Activated CD4-positive, alpha-beta T cell treated with anti-CD3 and anti-CD28 coated beads, Interleukin-2, Interleukin-6, amounts not matched to agents 100 ng/mL and 50 ng/mL, durations not matched to agents 16 hours and 8 hours (primary cell): ENCODE measurements at places on chromosomes 11 and 22.
A peak's percentile ranks its signal among the peaks of the same experiment; 100 is the strongest.

DNA sequence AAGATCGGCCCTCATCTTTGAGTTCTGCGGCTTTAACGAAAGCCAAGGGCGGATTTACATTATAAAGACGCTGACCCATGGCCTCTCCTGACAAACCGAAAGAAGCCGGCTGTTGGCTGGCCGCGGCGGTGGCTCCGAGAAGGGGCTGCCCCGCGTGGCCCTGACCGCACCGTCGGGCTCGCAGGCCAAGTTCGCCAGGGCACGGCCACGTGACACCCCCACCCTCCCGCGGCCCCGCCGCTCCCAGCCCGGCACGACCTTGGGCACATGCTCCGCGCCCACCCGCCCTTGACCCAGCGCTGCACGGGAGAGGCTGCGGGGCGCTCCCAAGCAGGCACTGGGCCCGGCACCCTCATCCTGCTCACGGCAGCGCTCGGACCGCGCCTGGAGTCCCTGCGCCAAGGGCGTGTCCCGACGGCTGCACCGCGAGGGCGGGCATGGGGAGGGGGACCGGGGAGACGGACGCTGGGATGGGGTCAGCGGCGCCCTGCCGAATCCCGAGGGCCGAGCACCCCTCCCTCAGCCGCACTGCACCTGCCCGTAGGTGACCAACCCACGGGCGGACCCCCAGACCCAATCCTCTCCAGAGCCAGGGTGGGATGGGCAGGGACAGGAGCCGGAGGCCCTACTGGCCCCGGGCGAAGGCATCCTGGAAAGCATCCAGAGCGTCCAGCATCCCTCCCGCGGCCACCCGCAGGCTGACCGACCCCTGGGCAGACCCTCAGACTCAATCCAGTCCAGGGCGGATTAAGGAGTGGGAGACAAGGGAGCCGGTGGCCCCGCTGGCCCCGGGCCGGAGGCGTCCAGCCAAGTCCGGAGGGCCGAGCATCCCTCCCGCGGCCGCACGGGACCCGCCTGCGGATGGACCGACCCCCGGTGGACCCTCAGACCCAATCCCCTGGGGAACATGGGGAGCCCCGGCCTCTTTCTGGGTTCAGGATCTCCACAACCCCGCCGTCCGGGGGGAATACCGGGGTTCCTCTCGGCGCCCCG, 759 bp downstream of the CPT1A start:
- DNase-seq, result peak; percentile 40

DNA sequence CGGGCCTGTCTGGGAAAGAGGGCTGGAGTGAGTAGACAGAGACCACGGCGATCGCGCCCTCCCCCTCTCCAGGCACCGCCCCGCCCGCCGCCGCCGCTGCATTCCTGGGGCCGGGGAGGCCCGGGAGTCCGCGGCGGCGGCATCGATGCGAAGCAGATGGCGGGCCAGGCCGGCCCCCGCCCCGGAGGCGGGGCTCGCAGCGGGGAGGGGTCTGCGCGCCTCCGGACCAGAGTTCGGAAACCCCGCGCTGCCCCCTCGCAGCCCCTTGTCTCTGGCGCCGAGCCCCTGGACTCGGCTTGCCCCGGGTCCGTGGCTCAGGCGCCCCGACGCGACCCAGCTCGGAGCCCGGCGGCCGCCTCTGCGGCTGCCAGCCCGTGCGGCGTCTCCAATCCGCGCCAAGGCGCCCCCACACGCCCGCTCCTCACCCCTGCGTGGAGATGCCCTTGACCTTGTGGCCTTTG, 1.3 kb downstream of the SCARF2 start:
- DNase-seq, result no peak

DNA sequence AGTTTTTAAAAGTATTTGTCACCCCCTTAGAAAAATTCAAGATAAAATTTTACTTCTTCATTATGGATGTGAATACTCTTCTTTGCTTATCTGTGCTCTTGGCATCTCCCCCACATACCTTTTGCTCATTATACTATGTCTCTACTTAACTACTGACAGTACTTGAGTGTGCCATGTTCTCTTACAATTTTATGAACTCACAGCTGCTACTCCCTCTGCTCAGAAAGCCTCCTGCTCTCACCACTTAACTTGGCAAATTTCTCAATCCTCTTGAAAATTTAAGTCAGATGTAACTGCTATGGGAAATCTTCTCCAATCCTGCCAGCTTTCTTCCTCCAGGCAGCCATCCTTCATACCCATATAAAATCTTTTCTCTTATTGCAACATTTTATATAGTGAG, 163.4 kb downstream of the CNTN5 start:
- DNase-seq, result no peak

DNA sequence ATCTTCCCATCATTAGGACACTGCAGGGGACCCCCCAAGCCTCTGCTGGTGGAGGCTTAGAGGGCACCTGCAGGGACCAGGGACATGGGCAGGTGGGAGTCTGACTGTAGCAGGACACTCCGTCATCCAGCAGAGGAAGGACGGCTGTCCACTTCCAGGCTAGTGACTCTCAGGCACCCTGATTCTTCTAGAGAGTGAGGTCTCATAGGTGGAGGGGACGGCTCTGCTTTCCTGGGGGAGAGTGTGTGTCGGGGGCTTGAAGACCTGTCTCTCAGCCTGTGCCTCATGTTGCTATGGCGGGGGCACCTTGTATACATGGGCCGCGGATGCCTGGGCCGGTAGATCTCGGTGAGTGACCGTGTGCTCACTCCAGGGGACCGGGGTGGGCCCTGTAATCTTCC, 1116.6 kb downstream of the BRD1 start:
- DNase-seq, result no peak

GRCh38 chr22:22351366-22351765, 106.8 kb downstream of the VPREB1 start:
- DNase-seq, result no peak

- no peak for DNase-seq
These were observed 31.3 kb upstream of the DGKZ start for GRCh38 chr11:46315783-46316563.

DNA sequence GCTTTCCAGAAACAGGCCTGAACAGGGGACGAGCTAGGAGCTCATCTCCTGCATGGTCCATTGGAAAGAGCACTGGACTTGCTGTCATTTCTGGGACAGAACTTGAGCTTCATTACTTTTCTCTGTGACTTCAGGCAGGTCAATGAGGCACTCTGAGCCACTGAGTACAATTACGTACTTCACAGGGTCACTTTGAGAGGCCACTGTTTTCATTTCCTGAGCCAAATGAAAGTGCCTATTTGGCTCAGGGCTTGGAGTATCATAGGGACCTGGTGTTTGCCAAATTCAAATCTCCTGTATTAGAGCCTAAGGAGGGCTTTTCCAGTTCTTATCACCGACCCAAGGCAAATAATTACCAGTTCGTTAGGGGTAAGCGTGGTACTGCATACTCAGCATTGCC, 319.3 kb downstream of the CADM1 start:
- no peak for DNase-seq

DNA sequence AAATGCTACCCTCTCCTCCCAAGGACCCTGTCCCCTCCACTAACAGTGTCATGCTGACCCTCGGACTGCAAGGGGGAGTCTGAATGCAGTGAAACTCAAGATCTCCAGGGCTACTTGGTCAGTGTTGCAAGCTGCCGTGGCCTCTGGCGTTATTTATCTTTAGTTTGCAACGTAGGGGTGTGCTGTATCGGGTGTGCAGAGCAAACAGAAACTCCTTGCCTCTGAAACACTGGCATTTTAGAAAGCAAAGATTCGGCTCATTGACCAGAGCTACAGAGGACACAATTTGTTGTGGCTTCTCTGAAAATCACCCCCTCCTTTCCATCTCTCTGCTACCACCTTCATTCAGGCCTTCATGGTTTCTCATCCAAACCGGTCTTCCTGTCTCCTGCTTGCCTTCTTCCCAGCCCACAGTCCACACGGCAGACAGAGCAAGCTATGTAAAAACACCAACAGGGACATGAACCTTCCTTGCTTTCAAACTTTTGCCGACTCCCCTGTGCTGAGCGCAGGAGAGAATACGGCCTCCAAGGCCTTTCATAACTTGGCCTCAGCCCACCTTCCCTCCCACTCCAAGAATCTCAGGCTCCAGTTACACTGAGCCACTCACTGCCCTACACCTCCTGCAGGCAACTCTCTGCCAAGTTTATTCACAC, 14.9 kb downstream of the FZD4 start:
- no peak for DNase-seq

GRCh38 chr22:45223304-45224117, 17.2 kb downstream of the KIAA0930 start:
- no peak for DNase-seq

DNA sequence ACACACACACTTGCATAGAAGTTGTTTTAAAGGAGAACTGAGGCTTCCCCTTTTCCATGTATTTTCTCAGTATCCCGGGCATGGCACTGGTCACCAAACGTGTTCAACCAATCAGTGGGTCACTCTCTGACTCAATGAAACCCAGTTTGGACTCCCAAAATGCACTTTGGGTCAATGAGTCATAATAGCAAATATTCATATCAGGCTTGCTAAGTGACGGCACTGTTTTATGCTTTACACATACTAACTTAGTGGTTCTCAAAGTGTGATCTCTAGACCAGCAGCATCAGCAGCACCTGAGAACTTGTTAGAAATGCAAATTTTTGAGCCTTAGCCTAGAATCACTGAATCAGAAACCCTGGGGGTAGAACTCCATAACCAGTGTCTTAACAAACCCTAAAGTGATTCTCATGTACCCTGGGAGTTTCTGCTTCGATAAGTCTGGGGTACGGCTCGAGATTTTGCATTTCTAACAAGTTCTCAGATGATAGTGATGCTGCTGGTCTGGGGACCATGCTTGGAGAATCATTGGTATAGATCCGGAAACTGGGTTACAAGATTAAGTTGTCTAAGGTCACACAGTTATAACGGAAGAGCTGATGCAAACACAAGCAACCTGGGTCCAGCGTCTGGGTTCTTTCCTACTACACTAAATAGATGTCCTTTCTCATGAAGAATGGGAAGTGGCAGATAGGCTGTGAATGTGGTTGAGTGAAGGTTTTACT, 35.6 kb downstream of the ETS1 start:
- peak; percentile 88 for DNase-seq

- no peak for DNase-seq
These were observed 541 bp downstream of the HORMAD2 start for GRCh38 chr22:30080805-30081204.

- DNase-seq, result no peak
These were observed 666.0 kb upstream of the RAG2 start for GRCh38 chr11:37264060-37264459.

- no peak for DNase-seq
These were observed 138.8 kb downstream of the LRRC4C start for GRCh38 chr11:41320653-41321052.

DNA sequence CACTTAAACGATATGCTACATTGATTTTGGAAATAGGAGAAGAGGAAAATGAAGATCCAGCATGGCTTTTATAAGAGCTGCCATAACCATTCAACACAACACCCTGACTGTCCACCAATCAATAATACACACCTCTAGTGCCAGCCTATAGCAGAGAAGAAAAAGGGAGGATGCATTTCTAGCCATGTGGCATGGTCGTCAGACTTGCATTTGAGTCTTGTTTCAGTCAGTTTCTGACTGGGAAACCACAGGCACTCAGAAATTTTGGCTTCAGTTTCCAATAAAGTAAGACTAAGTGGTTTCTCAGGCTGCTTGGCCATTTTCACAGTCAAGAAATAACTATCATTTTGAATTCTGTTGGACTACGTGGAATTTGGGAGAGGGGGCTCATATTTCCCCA, 523.5 kb upstream of the LRRC4C start:
- no peak for DNase-seq

DNA sequence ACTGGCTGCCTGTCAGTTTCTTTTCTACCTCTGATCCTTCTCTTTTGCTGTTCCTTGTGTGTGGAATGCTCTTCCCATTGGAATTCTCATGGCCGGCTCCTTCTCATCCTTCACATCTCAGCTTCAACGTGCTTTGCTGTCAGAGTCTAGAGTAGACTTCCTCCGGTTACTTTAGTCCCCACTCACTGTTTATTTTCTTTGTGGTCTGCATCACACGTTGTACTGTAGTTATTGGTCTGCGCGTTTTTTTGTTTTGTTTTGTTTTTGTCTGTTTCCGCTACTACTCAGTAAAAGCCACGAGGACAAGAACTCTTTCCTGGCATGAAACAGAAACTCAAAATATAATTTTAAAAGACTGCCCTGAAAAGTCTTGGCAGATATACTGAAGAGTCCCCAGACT, 121.3 kb upstream of the SEZ6L start:
- no peak for DNase-seq

DNA sequence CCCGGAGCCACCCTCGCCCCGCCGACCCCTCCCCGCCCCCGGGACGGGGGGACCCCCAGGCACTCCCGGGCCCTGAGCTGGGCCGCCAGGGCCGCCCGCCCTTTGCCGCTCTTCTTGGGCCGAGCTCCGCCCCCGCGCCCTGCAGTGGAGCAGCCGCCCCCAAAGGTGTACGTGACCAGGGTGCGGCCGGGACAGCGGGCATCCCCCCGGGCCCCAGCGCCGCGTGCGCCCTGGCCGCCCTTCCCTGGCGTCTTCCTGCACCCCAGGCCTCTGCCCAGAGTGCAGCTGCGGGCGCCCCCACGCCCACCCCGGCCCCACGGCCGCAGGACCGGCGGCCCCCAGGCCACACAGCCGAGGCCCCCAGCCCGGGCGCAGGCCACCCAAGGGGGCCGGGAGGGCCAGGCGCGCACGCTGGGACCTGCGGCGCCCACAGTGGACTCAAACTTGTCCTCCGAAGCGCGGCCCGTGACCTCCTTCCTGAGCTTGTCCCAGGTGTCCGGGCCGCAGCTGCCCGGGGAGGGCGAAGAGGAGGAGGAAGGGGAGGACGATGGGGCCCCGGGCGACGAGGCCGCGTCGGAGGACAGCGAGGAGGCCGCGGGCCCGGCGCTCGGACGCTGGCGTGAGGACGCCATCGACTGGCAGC, 7.4 kb downstream of the B4GALNT4 start:
- DNase-seq, result no peak

DNA sequence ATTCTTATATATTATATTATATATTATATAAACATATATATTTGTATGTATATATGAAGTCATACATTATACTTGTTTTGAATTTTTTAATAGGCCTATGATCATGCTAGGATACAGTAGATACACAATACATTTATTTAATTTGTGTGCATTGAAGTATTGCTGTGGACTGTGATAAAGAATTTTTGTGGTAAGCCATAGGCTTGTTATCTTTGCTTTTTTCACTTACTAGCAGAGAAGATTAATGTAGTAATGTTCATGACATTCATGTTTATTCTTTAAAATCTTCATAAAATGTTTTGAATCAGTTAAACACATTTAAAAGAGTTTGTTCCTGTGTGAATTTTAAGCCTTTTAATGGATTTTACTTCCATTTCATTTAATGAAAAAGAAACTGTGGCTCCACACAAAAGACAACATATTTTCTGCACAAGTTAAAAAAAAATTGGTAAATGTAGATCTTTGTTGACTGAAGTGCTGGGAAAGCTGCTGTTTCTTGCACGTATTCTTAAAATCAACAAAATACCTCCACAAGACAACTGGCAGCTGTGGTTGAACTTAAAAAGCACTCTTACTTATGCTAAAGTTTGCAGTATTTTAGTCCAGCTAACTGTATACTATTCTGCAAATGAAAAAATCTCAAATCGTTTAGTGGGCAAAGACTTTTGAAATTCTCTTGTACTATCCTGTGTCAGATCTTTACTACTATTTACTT, 156.2 kb downstream of the TMEM135 start:
- no peak for DNase-seq
